OCI-LY7 (cell line): ENCODE measurements at places on chromosomes 4 and X.

DNA sequence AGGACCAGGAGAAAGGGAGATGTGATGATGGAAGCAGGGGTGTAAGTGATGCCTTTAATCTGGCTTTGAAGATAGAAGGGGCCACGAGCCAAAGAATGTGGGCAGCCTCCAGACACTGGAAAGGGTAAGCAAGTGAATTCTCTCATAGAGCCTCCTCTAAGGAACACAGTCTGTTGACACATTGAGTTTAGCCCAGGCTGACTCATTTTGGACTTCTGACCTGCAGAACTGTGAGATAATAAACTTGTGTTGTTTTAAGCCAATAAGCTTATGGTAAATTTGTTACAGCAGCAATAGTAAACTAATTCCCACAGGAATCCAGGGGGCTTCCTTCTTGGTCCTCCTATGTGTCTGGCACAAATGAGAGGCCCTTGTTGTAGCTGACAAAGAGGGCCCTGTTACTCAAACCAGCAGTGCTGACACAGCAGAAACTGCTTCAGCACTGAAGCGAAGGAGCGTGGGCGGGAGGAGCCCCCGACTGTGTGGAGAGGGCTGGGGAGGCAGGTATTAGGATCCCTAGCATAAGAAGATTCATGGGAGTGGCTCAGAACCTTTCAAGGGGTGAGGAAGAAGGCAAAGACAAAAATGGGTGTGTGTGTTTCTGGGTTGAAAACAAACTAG lies 268.7 kb downstream of the NR3C2 start:
- no peak for DNase-seq

DNA sequence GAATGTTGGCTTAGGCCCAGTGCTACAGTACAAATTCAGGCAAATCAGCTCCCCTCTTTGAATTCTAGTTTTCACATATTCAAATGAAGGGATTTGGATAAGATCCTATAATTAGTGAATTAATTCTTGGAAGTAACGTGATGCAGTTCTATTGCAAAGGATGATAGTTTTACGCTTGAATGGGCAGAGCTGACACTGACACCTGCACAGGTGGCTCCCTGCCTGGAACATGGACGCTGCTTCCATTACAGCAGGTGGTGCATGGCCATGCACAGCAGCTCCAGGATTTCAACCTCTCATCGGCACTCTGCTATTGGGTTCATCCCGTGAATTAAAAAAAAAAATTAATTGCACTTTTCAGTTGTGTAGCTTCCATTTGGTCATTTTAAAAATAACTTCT lies 28.4 kb upstream of the RPS6KA6 start:
- no peak for DNase-seq

- no peak for DNase-seq
Observed at GRCh38 chrX:153551135-153551534, 33.7 kb downstream of the ATP2B3 start.

DNA sequence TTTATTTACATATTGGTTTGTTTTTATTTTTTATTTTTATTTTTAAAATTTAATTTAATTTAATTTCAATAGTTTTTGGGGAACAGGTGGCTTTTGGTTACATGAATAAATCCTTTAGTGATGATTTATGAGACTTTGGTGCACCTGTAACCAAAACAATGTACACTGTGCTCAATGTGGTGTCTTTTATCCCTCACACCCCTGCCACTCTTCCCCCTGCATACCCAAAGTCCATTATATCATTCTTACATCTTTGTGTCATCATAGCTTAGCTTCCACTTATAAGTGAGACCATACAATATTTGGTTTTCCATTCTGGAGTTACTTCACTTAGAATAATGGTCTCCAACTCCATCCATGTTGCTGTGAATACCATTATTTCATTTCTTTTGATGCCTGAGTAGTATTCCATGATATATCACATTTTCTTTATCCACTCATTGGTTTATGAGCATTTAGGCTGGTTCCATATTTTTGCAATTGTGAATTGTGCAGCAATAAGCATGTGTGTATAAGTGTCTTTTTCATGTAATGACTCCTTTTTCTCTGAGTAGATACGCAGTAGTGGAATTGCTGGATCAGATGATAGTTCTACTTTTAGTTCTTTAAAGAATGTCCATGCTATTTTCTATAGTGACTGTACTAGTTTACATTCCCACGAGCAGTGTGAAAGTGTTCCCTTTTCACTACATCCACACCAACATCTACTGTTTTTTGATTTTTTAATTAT lies 157.1 kb downstream of the CPXCR1 start:
- no peak for DNase-seq

- no peak for DNase-seq
Observed at GRCh38 chr4:100842856-100843255, 325.0 kb upstream of the EMCN start.

DNA sequence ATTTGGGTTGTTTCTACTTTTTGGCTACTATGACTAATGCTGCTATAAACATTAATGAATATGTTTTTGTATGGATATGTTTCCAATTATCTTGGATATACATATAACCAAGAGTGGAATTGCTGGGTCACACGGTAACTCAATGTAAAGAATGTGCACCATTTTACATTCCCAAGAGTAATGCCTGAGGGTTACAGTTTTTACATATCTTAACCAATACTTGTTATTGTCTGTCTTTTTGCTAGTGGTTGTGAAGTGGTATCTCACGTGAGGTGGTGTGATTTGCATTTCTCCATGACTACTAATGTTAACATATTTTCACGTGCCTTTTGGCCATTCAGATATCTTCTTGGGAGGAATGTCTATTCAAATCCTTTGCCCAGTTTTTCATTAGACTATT lies 200.3 kb upstream of the MAB21L2 start:
- DNase-seq: no peak

- no peak for DNase-seq
Observed at GRCh38 chrX:113370006-113370405, 529.4 kb upstream of the AMOT start.

DNA sequence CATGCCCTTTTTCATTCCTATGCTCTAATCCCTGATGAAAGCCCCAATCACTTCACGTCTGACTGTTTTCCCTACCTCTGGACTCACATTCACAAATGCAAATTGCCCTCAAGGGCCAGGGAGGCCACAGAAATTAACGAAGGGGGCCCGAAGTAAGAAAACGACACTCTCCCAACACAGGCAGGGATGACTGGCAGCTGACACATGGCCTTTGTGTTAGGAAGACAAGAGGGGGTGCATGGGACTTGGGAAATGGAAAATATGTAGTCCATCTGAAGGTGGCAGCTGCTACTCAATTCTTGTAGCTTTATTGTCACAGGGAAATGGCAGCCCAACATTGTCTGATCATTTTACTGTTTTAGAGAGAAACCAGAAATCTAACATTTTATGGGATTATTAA lies 12.3 kb upstream of the SPARCL1 start:
- no peak for DNase-seq

DNA sequence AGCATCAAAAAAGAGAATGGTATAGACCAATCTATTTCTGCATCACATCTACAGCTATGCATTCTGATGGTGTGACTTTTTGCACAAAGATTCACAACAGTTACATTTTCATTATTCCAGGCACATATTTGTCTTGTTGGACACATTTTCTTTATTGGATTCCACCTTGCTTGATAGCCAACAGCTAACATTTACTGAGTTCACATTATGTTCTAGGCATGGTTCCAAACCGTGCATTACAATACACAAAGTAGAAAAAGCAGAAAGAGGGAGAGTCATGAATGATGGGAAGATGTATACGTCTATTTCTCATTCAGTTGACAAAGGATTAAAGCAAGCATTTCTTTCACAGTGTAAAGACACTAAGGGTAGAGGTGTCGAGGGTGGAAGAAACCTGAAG lies 22.9 kb upstream of the CLGN start:
- no peak for DNase-seq

DNA sequence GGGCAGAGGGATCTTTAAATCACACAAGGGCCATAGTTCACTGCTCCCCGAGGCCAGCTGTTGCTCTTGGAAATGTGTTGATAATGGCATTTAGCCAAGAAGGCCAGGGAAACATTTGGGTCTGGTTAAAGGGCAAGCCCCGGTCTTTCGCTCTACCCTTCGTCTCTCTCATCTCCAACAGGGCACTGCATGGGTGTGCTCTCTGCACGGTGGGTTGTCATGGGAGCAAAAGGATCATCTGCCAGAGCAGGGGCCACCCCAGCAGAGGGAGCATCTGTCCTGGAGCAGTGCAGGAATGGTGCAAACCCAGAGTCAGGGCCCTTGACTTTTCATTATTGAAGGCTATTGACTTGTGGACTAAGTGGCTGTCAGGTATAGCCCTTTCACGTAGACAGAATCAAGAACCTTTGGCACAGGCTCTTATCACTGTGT lies 22.7 kb upstream of the PGRMC2 start:
- DNase-seq: no peak

GRCh38 chr4:154507156-154507555 lies 15.6 kb upstream of the DCHS2 start:
- no peak for DNase-seq

- no peak for DNase-seq
Observed at GRCh38 chr4:85107553-85107952, 141.1 kb upstream of the WDFY3 start.

DNA sequence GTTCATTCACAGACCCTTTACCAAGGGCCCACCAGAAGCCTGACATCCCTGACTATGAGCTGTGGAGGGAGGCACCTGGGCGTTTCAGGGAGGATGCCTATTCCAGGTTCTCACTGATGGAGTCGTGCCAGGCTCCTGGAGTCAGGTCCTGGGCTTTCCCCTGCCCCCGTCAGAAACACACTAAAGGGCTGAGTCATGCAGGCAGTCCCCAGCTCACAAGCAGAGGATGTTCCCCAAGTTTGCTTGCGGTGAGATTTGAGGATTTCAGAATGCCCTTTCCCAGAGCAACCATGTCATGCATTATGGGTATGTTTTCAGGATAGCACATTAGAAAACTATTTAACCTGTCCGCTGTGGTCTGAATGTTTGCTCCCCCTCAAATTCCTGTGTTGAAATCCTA lies 45.2 kb downstream of the FHDC1 start:
- DNase-seq: no peak

- DNase-seq: no peak
Observed at GRCh38 chr4:77002321-77003107, 53.0 kb downstream of the SEPTIN11 start.

- DNase-seq: no peak
Observed at GRCh38 chr4:20615486-20616260, 84.6 kb upstream of the PACRGL start.

DNA sequence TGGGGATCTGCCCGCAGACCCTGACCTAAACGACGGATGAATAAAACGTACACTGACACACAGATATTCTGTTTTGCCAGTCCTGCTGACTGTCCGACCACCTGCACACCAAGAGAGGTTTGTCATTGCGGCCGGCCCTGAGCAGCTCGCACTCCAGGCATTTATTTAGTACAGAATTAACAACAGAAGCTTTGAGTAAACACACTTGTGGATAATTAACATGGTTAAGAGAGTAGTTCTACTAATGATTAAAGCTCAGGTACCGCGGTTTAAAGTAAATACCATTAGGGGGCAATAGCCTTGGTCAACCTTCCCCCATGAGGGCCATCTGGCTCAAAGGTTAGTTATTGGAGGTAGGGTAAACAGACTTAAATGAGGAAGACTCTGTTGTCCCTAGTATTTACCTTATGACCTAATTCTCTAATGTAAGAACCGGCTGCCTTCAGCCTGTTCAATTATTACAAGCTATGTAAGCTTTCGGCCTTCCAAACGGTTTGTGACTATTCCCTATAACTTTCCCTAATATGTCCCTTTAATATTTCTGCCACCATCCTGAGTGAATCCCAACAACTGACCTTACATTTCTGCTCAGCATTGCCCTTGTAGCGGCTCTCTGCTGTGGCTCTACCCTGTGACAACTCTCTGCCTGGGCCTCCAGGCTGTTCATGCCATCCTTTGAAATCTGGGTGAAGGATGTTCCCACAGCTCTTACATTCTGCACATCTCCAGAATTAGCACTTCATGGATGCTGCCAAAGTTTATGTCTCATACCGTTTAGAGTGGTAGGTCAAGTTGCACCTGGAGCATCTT lies 46.9 kb upstream of the SYTL5 start:
- DNase-seq: no peak

DNA sequence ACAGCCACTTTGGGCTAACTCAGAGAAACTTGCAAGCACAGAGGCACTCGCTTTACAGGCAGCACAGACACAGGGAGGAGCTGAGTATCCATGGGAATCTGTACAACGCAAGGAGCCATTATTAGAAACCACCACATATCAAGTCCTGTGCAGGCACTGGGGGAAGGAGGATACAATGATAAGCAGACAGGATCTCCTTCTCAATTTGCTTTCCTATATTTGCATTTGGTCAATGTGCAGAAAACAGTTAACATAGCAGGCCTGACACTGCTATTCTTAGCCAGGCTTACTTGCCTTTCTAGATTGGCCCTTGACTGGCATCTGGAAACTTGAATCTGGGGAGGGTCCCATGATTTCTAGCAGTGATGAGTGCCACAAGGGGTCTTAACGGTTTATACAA lies 65.8 kb downstream of the TEC start:
- no peak for DNase-seq

GRCh38 chr4:120055162-120055561 lies 11.5 kb downstream of the MAD2L1 start:
- DNase-seq: no peak

DNA sequence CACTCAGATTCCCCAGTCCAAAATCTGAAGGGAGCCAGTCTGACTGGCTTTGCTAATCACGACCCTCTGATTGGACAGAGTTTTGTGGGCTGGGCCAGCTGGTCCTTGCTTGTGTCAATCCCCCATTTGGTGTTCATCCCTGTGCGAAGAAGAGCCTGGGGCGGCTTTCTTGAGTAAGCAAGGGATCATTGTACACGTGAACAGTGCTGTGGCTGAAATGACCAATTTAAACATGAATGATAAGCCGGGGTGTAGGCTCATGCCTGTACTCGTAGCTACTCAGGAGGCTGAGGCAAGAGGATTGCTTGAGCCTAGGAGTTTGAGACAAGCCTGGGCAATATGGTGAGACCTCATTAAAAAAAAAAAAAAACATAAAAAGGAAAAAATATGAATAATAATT lies 379.1 kb downstream of the RAPGEF2 start:
- no peak for DNase-seq

- DNase-seq: no peak
Observed at GRCh38 chrX:115023139-115023538, 5.7 kb upstream of the IL13RA2 start.

GRCh38 chrX:69615779-69616456 lies at the start of gene EDA:
Gene EDA, plus strand, starts transcription at chrX:69616113.
- DNase-seq: peak; percentile 84

GRCh38 chr4:168188754-168189153 lies 96.4 kb downstream of the ANXA10 start:
- DNase-seq: no peak

DNA sequence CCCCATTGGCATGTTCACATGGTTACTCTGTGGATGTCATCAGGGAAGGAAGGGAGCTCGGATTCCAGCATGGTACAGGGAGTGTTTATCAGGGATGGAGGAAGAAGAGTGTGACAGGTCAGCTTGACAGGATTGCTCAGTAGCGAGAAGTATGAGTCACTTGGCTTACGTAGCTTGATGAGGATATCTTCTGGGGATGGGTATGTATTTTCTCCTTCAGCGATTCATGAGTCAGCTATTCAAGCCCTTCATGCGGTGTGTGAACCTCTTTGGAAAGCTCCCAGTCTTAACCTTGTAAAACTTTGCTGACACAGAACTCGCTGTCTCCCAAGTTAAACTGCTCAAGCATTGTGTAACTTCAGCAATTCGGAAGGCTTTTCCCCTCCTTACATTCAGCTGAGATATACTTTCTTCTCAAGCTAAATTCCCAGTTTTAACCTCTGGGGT lies 275.4 kb downstream of the ARHGAP10 start:
- DNase-seq: no peak

- DNase-seq: peak; percentile 40
Observed at GRCh38 chrX:111445485-111445884, 33.5 kb upstream of the DCX start.
